ENCODE measurements at places on chromosomes 11 and 22.
A peak's percentile ranks its signal among the peaks of the same experiment; 100 is the strongest.

- no peak for DNase-seq
Observed at GRCh38 chr11:16511116-16512114, 155.1 kb upstream of the SOX6 start.

DNA sequence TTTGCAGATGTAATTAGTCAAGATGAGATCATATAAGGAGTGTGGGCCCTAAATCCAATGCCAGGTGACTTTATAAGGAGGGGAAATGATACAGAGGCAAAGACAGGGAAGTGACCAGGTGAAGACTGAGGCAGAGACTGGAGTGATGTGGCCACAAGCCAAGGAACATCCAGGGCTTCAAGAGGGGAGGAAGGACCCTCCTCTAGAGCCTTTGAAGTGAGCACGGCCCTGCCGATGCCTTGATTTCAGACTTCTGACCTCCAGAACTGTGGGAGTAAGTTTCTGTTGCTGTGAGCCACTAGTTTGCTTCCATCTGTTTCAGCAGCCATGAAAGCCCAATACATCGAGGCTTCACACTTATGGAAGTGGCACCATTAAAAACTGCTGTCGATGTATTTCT is 78.7 kb downstream of the SHANK2 start:
- no peak for DNase-seq

- DNase-seq: no peak
Observed at GRCh38 chr11:133742353-133742752, 103.0 kb downstream of the SPATA19 start.

- DNase-seq: no peak
Observed at GRCh38 chr11:102368472-102368871, 21.5 kb downstream of the BIRC2 start.

- no peak for DNase-seq
Observed at GRCh38 chr11:123363556-123363955, 66.5 kb upstream of the GRAMD1B start.

- DNase-seq: no peak
Observed at GRCh38 chr11:92707665-92708064, 261.8 kb upstream of the MTNR1B start.

DNA sequence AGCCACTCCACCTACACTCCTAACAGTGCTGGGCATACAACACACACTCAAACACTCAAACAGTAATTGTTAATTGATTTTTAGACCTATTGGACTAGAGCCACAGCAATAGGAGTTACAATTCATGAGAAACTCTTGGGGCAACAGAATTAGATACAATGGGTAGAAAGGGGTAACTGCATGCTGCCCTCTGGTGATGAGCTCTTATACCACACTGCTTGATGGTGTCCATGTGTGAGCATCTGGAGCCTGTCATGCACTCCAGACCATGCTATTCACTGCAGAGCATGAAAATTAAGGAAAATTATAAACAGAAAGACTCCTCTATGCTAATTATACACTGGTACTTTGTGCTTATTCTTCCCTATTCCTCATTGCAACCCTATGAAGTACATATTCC is 975.5 kb upstream of the CCDC90B start:
- no peak for DNase-seq

GRCh38 chr11:6755303-6755952 is 16.3 kb downstream of the OR2AG2 start:
- DNase-seq: peak; percentile 63

DNA sequence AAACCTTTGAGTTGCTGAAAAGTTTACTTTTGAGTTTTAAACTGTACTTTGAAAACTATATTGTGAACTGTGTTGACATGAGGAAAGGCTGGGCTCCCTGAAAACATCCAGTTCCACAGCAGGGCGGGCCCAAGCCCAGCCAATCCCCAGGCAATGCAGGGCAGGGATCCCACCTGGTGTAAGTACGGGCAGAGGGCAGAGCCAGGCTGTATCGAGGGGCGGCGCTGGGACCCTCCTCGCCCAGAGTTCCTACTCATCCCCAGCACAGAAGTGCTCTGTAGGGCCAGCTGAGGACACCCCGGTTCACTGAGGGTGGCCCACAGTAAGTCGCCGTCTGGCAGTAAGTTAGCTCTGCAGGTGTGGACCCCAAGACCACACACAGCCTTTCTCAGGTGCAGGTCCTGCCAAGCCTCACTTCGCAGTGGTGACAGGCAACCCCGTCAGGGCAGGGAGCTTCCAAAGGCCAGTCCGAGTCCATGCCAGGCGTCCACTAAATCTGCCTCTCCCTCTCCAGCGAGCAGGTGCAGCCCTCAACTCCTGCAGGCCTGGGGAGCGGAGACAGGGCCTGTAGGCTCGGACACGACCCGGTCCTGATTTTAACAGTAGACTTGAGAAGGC is 6.3 kb downstream of the RASSF7 start:
- no peak for DNase-seq

GRCh38 chr22:30284666-30285065 is 4.6 kb downstream of the CASTOR1 start:
- DNase-seq: no peak

DNA sequence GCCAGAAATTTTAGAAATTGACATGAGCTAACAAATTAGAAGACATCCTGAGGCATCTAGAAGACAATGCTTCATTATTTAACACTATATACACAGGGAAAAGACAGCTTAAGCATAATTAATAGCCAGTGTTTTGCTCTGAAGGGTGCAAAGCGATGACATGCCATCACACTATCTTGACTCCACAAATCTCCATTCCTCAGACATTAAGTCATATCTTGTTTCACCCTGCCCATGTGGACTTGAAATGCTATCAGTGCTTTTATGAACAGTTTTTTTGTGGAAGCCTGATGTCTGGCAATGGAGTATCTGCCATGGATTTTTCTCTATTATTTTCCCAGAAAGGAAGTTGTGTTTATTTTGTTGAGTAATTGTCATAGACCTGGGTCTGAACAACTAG is 2.3 kb downstream of the CARD18 start:
- DNase-seq: no peak

- no peak for DNase-seq
Observed at GRCh38 chr22:21944871-21945270, 7.8 kb downstream of the PPM1F start.

GRCh38 chr11:122723576-122723975 is 68.1 kb downstream of the UBASH3B start:
- no peak for DNase-seq

DNA sequence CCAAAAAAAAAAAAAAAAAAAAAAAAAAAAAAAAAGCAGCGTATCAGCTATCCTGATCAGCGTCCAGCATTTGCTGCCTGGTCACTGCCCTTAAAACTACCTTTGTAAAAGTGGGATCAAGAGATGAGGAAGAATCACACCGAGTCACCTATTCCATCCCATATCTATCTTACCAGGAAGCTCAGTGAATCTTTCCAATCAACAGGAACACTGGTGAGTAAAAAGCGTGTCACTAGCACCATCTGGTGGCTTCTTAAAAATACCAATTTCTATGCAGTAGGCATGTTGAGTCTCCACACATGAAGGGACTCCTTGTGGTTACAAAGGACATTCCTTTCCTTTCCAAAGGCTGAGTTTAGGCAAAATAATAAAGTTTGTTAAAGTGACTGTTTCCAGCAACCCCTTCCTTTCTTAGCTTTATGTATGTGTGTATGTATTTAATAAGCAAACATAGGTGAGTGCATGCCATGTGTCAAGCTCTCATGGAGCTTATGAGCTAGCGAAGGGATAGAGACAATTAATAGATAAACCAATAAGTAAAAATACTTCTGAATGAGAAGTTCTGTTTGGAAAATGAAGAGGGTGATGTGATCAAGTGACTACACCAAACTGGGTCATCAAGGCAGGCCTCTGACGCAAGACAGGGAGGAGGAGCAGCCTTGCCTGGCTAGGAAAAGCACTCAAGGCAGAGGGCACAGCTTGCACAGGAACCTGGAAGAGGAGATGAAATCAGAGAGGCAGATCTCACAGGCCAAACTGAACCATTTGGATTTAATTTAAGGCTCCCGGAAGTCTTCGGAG is 13.9 kb upstream of the TP53AIP1 start:
- peak; percentile 81 for DNase-seq

- DNase-seq: no peak
Observed at GRCh38 chr22:29607426-29607825, 4.0 kb downstream of the NF2 start.

DNA sequence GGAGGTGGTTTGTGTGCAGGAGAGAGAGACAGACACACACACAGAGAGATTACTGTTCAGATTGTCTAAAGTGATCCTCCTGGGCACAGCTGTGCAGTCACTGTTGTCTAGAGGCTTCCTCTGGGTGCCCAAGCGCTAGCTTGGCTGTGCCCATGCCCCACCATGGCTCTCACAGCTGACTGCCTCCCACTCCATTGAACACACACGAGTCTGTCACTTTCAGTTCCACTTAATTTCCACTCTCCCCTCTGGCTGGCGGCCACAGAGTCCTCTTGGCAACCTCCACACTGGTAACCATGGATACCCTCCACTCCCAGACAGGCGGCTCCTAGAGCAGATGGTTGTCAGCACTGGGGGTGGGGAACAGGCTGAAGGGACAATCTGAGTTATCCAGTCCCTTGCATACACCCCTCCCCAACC is 29.1 kb downstream of the MAP6 start:
- DNase-seq: peak; percentile 91

DNA sequence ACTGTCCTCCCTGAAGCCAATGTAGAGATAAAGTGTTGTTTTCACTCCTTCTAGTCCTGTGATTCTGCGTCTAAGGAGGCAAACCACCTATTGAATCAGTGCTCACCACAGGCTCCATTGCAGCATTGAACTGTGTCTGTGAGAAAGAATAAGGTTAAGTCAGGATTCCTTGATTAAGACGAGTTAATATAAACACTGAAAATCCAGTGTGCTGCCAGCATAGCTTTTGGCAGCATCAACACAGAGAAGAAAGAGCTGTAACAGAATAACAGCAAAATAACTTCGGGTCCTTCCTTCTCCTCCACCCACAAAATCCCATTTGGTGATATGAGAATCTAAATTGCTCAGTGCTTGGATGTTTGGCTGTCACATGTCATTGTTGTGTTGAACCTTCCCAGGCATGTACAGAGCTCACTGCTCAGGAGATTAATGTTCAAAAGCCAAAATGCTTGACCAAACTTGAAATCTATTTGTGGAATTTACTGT is 185.2 kb upstream of the DDI1 start:
- DNase-seq: no peak

DNA sequence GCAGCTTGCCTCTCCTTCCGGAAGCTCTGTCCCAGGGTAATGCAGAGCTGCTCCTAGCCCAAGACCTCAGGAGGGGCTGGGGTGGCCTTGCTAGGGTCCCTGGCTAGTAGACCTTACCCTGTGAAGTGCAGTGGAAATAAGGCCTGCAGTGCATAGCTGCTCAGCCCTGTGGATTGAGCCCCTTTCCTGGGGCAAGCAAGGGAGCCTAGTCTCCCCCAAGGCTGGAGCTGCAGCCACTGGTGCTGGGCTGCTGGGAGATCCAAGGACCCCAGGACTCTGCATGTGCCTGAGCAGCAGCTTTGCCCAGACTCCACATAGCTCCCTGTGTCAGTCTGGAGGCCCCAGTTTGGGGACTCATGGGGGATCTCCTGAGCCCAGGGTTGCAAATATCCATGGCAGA is 57.9 kb downstream of the FANCF start:
- no peak for DNase-seq

GRCh38 chr22:31173386-31174145 is 13.6 kb downstream of the RNF185 start:
- no peak for DNase-seq

DNA sequence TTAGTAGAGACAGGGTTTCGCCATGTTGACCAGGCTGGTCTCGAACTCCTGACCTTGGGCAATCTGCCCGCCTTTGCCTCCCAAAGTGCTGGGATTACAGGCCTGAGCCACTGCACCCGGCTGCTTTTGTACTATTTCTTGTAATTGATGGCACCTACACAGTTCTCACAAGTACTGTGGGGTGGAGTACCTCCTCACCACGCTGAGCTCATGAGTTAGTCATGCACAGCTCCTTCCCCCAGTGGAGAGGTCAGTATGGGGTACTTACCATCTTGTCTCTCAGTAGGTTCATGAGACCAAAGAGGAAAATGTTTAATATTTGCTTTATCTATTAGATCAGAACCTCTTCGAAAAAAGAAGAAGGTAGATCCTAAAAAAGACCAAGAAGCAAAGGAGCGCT is 2.1 kb downstream of the MRPL40 start:
- no peak for DNase-seq

GRCh38 chr11:9341638-9342178 is 27.3 kb upstream of the TMEM41B start:
- peak; percentile 26 for DNase-seq

- no peak for DNase-seq
Observed at GRCh38 chr11:119747868-119748660, 19.1 kb upstream of the NECTIN1 start.

- peak; percentile 29 for DNase-seq
Observed at GRCh38 chr11:124717786-124718651, 21.7 kb upstream of the NRGN start.

GRCh38 chr11:8315954-8316353 is 52.3 kb upstream of the LMO1 start:
- DNase-seq: no peak

DNA sequence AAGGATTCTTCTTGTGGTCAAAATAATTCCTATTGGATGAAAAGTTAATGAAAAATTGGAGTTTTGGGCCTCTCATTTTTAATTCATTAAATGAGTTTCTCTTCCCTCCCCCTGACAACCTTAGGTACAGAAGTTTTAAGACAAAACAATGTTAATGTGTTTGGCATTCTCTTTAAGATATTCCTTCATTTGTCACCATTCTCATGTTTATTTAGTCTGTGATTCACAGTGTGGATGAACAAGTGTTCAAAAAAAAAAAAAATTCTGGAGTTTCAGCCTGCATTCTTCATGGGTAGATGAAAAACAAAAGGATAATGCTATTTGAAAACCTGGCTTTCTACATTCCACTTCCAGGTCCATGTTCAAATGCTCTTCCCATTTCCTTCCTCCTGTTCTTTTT is 172.6 kb upstream of the LUZP2 start:
- no peak for DNase-seq

- no peak for DNase-seq
Observed at GRCh38 chr22:49201046-49201970, 626.4 kb downstream of the BRD1 start.

DNA sequence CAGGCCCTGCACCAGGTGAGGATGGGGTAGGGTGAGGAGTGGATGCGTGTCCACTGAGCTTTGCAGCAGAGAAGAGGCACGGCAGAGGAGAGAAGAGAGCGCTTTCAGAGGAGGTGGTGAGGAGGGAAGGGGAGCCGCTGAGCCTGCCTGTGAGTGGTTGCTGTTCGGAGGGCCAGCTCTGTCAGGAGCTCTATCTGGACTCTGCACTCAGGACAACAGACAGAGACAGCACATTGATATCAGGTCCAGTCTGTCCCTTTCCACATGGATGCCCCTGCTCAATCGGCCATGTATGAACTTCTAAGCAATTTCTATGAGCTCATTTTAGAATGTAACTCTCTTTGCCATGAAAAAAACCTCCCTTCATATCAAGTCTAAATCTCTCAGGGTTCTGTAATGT is 158.6 kb downstream of the KIRREL3 start:
- no peak for DNase-seq

Data from suppressor macrophage (primary cell).